Lower leg skin (tissue), 4 donors: ENCODE measurements at places on chromosomes 3 and 15.

- no peak for DNase-seq
These were observed 38.2 kb upstream of the MYZAP start for GRCh38 chr15:57553526-57553925.

GRCh38 chr3:89186456-89186855 is 79.0 kb downstream of the EPHA3 start:
- DNase-seq: no peak

GRCh38 chr3:2915826-2916225 is 194.3 kb downstream of the IL5RA start:
- no peak for DNase-seq

DNA sequence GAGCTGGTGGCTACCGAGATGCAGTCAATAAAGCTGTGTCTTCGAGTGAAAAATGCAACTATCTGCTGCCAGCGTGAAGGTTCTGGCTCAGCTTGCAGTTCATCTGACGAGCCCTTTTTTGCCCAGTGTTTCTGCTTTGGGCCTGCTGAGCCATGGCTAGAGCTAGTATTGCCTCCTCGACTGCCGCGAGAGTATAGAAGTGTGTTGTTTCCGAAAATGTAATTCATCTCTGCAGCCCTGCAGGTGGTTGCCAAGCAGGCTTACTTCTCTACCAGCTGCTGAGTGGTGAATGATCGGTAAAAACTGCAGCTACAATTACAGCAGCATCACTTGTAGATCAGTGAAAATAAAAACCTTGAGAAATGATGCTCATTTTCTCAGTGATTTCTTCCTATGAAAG is 114.8 kb downstream of the DLG1 start:
- no peak for DNase-seq

GRCh38 chr3:7536510-7536909 is 675.6 kb downstream of the GRM7 start:
- no peak for DNase-seq

- no peak for DNase-seq
These were observed 183.4 kb downstream of the GOLGA6L6 start for GRCh38 chr15:20358066-20358778.

- no peak for DNase-seq
These were observed 9.2 kb downstream of the CCRL2 start for GRCh38 chr3:46416125-46416810.

- DNase-seq: no peak
These were observed 543.6 kb downstream of the AGBL1 start for GRCh38 chr15:86623236-86623635.

GRCh38 chr15:88243895-88244787 is 12.4 kb downstream of the NTRK3 start:
- no peak for DNase-seq

DNA sequence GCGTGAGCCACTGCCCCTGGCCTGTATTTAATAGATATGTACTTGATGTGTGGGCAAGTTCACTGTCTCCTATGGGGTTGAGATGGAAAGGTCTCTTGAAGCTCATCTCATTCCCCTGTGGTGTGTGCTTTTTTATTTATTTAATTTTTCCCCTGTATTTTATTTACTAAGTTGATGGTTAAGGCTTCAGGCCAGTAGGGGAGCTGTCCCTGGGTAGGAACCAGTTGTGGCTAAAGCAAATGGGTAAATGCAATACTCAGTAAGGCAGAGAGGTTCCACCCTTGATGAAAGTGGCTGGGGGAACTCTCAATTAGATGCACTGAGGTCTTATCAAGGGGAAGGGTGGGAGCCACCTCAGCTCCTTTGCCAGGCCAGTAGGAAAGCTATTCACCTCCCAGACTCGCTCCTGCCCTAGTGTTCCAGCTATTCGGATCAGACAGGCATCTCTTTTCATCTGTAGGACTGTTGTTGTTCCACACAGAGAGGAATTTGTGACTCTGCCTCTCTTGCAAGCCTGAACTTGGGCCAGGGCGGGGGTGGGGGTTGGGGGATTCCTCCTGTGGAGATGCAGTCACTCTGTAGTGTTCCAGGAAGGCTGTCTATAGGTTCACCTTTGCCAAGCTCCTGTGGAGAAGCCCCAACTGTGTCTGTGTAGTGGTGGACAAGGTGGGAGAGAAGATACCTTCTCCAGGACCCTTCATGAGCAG is 26.1 kb downstream of the PCCB start:
- DNase-seq: no peak

DNA sequence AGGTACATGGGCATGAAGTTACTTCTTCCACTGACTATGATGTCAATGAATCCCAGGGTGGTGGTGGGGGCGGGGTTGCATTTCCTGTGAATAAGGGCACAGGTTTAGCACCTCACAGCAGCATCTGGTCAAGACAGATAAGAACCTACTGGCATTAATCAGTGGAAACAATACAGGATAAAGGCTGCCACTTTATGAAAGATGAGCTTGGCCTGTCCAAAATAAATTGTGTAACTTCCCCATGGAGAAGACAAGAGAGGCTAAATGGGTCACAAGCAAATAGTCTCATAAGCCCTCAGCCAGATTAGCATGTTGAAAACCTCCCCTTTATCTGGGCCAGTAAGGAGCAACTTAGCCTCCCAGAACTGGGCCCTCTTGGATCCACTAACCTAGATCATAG is 27.4 kb upstream of the PLSCR2 start:
- DNase-seq: no peak

- DNase-seq: no peak
These were observed 14.8 kb downstream of the EXD1 start for GRCh38 chr15:41215708-41216107.

DNA sequence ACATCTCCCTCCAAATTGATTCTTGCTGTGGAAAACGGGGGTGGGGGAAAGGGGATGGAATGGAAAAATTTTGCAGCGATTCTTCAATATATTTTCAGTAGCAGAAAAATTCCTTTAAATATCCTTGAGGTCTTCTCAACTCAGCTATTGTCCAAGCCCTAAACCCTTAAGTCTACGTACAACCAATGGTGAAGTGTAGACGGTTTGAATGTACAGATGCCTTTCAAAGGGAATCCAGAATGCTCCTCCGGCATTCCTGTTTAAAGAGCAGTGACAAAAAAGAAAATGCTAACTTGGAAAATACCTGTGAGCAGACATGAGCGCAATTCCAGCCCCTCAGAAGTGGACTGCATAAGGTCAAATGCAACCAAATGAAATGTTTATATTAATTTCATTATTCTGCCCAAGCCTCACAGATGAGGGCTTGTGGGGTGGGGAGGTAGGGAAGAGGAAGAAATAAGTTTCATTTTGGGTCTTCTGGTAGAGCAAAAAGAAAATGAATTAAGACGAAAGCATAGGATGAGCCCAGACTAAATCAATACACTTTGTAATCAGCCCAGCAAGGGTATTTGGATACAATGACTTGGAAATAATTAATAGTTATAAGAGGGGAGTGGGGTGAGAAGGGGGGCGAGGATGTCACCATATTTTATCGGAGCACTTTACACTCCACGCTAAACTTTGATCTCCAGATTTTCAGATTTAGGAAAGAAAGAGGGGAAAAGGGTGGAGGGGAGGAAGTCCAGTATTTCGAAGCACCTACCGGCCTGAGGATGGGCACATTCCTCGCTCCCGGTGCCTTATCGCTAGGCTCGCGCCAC is 2.7 kb downstream of the FOXP1 start:
- no peak for DNase-seq

GRCh38 chr3:123267821-123268220 is 66.1 kb downstream of the SEC22A start:
- DNase-seq: no peak

DNA sequence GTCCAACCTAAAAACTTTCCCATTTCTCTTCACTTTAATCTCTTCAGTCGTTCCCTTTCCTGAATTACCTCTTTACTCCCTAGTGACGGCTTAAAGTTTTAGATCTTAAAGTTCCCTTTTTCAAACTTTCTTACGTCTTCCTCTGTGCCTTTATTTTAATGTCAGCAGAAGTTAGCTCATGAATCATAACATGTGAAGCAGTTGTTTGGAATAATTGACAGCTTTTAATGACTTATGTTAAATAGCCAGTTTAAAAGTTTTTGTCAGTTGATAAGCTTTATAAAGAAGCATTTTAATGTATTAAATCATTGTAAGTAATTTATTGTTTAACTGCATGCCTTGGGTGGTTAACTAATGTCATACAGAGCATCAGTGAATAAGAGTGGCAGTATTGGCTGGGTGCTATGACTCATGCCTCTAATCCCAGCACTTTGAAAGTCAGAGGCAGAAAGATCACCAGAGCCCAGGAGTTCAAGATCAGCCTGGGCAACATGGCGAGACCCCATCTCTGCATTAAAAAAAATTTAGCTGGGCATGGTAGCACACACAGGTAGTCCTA is 33.9 kb downstream of the PIK3CA start:
- no peak for DNase-seq

DNA sequence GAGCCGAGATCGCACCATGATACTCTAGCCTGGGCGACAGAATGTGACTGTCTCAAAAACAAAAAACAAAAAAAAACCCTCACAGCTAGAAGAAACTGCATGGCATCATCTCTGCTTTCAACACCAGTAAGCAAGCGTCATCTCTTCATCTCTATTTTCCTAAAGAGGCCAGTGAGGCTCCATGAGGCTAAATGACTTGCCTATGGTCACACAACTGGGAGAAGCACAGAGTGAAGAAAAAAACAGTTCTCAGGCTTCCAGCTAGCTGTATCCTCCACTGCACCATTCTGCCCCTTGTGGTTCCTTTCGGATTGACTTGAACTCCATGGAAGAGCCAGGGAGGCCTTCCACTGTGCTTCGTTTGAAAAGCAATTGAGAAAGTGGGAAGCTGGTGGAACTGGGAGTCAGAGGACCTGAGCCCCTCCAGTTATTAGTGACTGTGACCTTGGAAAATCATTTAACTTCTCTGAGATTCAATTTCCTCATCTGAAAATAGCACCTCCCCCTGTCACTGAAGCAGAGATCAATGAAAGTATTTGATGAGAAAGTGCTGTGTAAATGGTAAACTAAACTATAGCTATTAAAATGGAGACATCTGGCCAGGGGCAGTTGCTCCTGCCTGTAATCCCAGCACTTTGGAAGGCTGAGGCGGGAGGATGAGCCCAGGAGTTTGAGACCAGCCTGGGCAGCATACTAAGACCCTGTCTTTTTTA is 32.1 kb upstream of the DENND4A start:
- peak; percentile 18 for DNase-seq

DNA sequence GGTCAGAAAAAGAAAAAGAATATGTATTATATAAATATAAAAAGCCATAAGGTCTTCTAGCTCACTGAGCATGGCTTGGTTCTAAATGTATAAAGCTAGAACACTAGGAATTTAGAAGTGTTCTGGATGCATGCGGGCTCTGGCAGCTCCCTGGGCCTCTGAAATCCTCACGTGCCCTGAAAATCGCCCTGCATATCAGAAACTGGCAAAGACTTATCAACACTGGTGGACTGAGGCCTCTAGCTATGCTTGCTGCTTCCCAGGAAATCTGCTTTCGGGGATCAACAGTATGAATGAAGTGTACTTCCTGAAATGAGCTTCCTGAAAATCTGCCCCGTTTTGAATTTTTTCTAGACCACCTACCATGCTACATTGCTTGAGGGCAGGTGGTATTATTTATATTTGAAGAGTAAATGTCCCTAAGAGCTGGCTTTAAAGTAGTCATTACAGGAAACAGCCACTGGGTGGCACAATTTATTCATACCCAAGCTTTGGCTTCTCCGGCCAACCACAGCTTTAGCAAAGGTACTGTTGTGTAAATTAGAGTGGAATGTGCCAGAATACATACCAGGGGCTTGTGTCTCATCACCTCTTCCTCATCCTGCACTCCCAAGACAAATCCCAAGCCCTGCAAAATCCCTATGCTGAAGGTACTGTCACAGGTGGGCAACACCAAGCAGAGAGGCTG is 17.7 kb downstream of the CRTAP start:
- DNase-seq: peak; percentile 54

DNA sequence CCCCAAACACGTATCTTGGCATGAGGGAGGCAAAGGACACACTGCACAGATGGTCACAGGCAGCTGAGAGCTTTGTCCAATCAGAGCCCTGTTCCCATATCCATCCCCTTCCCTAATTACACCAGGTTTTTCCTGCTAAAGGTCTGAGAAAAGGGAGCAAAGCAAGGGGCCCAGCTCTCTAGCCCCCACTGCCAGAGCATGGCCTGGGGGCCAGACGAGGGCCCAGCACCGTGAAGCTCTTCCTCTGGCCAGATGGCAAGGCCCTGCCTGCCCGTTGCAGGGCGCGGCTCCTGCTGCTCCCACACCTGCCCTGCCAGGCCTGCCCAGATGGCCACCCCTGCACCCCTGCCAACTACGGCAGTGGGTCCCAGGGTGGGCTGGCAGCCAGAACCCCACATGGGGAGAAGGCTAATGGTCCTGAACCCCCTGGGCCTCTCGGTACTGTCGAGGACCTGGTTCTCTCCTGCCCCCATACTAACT is 3.2 kb downstream of the SHF start:
- DNase-seq: no peak

DNA sequence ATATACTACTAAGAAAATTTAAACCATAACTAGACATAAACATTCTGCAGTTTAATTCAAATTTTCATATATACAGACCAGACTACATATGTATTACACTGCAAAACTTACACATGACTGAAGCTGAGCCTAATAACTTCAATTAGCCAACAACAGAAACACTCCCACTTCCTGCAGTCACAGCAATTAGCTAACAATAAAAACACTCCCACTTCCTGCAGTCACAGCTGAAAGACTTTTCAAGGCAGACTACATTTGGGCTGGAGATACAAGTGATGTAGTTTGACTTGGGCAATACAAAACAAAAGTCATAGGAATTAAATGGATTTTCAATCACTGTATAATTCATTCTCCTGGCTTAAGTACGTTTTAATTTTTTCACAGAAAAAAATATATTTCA is 10.3 kb downstream of the TM2D3 start:
- DNase-seq: no peak

DNA sequence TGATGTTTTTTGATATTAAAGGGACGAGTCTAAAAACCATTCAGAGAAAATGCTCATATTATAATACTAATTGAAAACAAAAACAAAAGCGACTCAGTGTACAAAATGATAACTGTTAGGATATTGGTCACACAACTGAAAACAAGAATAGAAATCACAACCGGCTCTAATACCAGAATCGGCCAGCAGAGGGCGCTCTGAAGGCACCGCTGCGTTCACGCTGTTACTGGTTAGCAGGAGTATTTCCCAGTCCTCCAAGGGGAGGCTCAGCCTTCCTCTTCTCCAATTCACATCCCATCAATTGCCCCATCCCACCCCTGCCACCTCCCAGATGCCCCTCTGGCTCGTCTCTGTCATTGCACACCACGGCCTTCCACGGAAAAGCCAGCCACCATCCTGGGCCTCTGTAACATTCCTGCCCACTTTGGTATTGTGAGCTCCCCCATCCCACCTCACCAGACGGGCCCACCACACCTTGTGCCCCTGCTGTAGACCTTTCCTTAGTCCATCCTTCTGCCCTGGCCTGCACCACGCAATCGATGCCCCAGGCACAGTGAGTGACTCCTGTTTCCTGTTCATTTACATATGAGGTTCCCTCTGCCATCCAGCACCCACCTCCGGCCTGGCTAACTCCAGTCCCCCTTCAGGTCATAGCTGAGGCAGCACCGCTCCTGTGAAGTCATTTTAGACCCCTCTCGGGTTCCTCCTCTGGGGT is 8.5 kb downstream of the FAM107A start:
- DNase-seq: peak; percentile 98
